ENCODE measurements at places on chromosomes 12 and 14. TPM values are rescaled to one million over a fixed set of nuclear protein-coding genes. Genes with fewer than 3 reads are reported as not detected.

Gene FSCB
- polyA plus RNA-seq: 0.07 TPM

Gene A2M
- 1,629 TPM for polyA plus RNA-seq

DNA sequence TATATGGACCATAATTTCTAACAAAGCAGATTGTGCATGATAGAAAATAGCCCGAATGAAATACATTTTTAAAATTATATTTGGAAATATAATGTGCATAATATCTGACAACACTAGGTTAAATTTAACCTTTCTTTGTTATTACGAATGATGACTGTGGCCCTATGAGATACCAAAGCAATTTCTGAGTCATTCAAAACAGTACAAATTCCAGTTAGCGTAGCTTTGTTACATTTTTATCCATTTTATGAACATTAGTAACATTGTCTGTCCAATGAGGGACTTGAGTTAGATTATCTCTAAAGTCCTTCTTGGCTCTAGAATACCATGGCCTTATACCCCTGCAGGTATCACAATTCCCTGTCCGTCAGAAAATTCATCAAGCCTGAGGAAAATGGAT, 39.0 kb upstream of the REP15 start:
- no peak for DNase-seq

DNA sequence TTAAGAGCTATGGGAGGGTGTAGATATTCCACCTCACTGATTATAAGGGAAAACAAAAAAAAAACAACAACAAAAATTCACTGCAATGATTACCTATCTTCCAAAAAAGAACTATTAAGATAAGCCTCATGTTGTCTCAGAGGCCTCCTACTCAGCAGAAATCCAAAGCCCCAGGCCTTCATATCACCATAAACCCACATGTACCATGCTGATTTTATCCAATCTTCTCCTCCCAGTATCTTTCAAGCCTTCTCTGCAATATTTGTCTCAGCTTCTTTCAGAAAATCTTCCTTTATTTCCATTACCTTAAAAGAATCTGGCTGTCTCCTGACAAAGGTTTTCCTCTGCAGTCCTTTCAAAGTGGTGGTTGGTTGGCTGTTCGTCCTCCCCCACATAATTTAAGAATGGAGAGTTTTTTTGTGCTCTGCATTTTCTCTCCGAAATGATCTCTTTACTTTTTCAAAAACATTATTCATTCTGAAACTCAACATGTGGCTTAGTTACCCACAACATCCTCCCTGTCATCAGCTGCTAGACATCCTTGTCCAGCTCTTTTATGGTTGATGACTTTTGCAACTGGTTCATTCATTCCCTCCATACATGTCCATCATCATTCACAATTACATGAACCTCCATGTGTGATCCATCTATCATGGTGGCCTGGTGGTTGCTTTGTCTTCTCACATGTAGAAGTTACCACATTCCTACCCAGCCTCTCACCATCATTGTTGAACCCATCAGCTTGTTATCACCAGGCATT, 2.9 kb upstream of the EPYC start:
- DNase-seq: no peak

- DNase-seq: no peak
These were observed 2.2 kb downstream of the SCARB1 start for GRCh38 chr12:124861492-124861891.

Gene ACOT6
- polyA plus RNA-seq: not detected

Gene RBM23
- 128 TPM for polyA plus RNA-seq

DNA sequence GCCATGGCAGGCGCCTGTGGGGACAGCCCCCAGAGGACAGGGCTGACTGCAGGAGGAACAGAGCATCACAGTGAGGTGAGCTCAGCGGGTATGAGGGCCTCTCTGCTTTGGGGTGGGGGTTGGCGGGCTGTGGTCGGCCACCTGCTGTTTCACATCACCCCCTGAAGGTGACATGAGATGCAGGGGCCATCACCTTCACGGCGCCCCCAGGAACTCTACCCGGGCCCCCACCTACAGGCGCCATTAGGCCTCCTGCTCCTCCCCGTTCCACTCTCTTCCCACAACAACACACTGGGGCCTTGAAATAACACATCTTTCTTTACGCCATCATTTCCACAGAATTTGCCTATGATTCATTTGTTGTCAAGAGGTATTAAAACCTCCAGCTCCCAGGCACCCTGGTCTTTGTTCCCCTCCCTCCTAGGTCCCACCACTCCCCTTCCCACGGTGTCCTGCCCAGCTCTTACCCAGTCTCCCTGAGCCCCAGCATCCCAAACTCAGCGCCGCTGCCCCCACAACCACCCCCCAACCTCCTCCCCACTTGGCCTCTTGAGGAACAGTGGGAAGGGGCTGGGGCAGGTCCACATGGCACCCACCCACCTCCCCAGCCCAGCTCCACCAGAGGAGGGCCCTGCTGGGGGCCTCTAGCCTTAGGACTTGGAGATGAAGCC, 12.7 kb upstream of the HDAC7 start:
- no peak for DNase-seq

Gene LRTM2
- 0.05 TPM for polyA plus RNA-seq

Gene MYO1A
- 0.15 TPM for polyA plus RNA-seq

GRCh38 chr14:52352061-52352491, 38.0 kb downstream of the PTGER2 start:
- DNase-seq: no peak
